DND-41 (cell line): ENCODE measurements at places on chromosomes 2 and 18.

DNA sequence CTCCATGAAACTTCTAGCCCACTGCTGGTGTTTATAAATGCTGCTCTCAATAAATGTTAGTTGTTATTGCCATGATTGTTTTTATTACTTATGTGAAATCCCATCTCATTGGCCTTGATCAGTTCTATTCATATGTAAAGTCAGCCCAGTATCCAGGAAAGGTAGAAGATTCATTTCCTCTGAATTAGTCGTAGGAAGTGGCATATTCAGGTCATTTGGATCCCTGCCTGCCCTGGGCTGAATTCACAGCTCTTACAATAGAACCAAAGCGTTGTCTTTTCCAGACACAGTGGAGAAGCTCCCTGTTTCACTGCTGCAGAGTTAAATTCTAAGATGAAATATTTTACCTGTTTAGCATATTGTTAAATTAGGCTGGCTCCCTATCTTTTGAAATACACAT lies 70.3 kb downstream of the MAIP1 start:
- DNase-seq, result no peak

DNA sequence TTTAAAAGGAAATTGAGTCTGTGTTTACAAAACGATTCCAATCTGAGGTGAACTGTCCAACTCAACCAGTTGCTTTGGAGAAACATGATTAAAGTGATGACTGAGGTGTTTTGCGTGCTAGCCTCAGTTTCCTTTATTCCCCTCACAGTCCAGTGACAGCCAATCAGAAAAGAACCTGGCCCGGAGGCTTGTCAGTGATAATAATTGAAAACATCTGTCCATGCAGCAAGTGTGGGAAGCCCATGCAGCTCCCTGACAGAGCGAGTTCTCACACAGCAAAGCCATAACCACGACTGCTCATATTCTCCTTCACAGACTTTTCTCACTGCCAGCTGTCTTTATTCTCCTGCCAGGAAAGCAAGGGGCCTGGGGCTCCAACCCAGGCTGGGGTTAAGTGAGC lies 613.4 kb downstream of the ARHGAP15 start:
- no peak for DNase-seq

DNA sequence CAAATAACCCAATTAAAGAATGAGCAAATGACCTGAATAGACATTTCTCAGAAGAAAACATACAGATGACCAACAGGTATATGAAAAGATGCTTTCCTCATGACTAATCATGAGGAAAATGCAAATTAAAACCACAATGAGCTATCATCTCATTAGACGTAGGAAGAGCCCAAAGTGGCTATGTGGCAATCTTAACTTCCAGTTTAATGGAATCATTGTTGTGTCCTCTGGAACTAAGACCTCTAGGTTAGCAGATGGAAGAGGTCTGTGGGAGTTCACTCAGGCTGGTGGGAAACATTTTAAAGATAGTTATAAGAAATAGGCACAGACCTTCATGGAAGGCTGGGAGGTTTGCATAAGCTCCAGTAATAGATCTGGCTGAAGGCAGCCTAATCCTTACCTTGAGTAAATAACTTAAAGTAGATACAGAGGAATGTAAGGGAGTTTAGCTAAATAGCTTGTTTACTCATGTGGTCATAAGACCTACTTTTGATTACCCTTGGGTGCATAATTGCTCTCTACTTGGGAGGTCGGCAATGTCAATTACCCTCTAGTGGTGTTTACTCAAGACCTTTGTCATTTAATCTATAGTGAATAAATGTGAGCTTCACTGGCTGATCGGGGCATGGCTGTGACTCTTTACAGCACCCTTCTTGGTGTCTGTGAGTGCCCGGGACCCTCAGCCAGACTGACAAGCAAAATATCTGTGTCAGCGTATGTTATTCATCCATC lies 119.0 kb downstream of the GULP1 start:
- no peak for DNase-seq

- DNase-seq, result no peak
Measured at GRCh38 chr2:23496456-23496855, 111.5 kb downstream of the KLHL29 start.

DNA sequence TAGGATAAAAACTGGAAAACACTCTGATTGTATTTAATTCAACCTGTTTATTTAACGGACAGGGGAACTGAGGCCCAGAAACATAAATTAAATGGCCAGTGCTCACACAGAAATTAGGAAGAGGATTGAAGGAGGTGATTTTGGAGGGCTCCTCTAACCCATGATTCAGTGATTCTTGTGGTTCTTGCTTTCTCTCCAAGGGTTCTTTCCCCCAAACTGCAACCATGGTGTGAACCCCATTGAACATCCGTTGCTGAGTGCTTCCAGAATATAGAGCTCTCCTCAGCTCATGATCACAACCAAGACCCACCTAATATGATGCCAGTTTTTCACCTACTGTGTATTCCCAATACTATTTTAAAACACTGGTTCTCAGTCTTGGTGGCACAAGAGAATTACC lies 41.4 kb downstream of the BMP10 start:
- DNase-seq, result peak; percentile 62

DNA sequence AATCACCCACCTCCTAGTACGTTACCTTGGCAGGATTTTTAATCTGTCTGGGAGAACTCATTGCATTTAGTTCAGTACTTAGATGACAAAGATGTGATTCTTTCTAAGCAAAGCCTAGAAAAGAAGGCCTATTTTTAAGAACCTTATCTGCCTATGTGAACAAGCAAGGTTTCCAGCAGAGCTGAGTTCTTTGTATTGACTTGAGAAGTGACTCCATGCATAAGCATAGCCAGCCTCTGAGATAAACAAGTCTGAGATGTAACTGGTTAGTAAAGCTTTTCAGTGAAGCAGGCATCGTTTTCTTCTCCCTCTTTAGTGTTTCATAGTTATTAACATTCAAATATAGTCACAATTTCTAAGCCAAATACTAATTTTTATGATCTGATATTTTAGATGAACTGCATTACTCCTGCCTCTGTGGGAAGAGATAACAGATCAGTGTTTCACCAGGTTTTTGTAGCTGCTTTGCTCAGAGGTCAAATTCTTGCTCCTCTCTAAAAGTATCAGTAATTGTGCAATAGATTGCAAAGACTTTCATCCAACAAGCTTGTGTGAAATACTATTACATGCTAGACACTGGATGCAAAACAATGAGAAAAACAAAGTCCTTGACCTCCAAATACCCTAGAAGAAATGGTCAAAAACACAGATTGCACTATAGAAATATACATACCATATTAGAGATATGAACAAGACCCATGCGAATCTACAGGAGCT lies 107.8 kb downstream of the MBD2 start:
- DNase-seq, result no peak
